ENCODE measurements at places on chromosomes 16 and 17.

GRCh38 chr16:53681354-53681753 lies 22.3 kb downstream of the RPGRIP1L start:
- DNase-seq: no peak

DNA sequence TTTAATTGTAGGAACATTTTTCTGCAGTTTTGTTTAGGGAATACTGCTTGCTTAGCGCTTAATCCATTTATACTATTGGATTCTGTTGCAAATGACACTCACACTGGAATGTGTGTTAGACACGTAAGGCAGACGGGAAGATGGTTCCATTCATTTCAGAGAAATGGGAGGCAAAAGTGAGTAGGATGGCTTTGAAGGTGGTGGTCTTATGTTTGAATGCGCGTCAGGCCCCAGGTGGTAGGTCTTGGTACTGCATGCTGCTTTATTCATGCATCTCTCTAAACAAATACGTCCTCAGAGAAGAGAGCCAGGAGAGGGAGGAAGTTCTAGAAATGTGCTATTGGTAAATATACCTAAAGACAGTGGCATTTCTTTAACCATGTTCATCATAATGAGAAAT lies 997.6 kb upstream of the RBFOX1 start:
- DNase-seq: no peak

DNA sequence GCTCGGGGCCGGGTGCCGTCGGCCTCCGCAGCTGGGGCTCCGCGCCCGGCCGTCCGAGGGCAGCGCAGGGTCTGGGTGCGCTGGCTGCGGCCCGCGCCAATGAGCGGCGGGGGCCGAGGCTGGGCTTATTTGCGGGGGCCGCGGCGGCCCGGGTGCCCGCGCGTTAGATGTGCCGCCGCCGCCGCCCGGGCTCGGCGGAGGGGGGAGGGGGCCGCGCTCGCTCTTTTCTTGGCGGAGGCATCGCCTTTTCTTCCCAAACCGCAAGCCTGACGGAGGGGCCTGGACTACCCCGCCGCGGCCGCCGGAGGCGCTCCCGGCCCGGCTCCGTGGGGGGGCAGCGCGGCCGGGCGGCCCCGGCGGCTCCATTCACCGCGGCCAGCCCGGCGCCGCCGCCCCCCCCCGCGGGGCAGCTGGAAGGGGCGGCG lies at the start of gene NOTUM:
TSS of gene NOTUM (minus strand) at position 101 of the 425 bp plus-strand sequence. CDS start 278 bp downstream, outside the sequence.
- no peak for DNase-seq

GRCh38 chr16:88854306-88855111 lies 2.2 kb downstream of the GALNS start:
- no peak for DNase-seq
